Frontal cortex (tissue), 4 donors: ENCODE measurements at places on chromosomes 2 and 18.

- DNase-seq: no peak
Measured at GRCh38 chr2:179910735-179911113, 49.3 kb upstream of the ZNF385B start.

- no peak for DNase-seq
Measured at GRCh38 chr18:35618696-35619095, 37.2 kb downstream of the GALNT1 start.

DNA sequence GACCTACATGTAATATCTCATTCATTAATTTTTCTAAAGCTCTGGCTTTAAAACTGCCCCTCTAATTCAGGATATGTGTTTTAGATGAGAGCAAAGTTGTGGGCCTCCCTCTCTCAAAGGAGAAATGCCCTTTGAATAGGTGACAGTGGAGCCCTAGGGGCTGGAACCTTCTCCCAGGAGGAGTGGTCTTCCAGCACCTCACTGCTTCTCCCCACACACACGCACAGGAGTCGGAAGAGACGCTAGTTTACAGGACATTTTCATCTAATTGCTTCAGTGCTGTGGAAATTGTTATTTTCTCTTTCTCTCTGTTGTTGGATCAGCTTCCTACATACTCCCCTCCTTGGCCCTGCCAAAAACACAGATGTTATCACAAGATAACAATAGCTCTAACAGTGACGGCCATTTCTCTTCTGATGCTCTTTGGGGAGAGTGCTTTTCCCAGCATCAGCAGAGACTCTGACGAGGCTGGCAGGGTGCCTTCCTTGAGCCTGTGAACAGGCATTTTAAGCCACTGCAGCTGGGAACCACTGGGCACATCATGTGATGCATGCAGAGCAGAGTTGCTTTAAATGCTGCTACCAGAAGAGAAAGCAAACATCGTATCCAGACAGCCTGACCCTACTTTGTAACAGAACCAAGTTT lies 209.4 kb upstream of the SP5 start:
- peak; percentile 26 for DNase-seq

DNA sequence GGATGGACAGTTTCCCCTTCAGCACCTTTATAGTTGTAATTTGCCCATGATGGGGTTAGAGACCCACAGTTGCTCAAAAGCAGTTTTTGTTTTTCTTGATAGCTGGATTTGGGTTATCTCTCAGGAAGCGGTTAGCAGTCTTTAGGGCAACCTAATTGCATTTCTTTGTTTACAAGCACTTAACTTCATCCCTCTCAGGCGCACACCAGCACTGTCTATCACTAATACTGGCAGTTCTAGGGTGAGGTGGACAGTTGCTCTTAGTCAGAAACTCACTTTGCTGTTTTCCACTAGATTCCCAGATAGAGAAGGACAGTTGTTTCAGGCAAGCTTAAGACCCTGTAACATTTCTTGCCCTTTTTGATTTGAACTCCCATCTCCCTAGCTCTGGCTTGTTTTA lies 146.0 kb downstream of the AGAP1 start:
- no peak for DNase-seq

- DNase-seq: no peak
Measured at GRCh38 chr2:172281648-172282570, 145.5 kb upstream of the ITGA6 start.

GRCh38 chr2:163970058-163970813 lies 234.4 kb upstream of the FIGN start:
- no peak for DNase-seq

DNA sequence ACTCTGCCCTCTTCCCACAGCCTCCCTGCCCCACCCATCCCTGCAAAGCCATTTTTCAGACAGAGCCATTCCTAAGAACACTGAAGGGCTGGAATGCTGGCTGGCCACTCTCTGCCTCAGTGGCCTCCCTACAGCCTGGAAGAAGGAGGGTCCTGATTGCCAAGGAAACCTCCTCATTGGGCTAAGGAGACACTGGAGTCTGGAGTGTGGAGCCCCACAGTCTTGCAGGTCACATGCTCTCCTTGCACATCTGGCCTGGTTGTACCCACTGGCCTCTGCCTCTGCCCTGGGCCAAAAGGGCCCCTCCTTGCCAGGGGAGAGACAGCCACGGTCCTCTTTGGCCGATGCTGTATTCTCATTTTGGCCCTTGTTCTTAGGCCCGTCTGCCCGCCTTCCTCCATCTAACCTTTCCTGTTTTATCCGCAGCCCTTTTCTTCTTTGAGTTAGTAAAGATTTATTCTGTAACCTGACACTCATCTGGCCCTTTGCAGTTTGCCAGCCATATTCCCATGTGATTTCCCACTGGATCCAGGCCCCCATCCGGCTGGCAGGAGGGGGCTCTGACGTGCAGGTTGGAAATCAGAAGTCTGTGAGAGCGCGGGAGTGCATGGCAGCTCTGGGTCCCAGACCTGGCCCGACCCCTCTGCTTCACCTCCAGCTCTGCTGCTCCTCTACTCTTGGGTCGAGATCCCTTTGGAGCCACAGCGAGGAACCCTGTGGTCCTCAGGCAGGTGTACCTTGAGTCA lies 11.0 kb upstream of the CATIP start:
- no peak for DNase-seq

GRCh38 chr2:149679286-149679685 lies 91.7 kb upstream of the MMADHC start:
- DNase-seq: no peak

GRCh38 chr2:178871536-178871935 lies 64.3 kb upstream of the TTN start:
- DNase-seq: no peak

GRCh38 chr2:169448316-169448715 lies 31.0 kb upstream of the BBS5 start:
- DNase-seq: no peak

GRCh38 chr2:172674034-172674967 lies 61.3 kb upstream of the RAPGEF4 start:
- no peak for DNase-seq

DNA sequence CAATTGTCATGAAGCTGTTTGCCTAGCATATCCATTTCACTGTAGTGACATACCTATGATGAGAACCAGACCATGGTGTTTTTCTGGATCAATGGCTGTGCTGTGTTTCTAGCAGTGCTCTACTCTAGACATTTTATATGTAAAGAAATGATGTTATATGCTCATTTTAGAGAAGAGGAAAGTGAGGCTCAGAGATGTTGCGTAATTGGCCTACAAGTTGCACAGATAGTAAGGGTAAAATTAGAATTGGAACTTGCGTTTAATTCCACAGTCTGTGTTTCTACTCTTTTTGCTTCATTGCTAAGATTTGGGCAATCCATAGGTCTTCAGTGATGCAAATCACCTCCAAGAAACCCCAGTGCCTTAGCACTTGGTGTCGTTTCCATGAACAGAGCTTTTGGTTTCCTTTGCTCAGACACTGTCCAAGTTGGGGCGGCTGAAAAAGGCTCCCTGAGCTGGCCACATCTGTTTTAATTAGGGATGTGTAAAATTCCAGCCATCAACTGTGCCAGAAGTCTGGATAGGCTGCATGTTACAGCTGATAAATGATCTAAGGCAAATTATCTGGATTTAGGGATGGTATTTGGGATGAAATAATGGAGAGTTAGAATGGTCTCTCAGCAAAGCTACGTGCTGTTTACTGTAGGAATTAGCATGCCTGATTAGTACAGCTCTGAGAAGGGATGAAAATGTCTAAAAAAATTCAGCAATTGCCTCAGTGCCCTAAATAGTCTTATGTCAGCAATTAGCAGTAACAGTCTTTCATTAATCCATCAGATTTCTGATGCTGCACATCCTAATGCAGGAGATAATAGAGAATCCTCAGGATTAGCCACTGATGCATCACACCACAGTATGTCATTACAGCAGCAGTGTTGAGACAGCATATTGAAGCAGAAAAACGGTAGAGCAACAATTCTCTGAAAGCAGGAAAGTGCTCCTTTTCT lies 65.3 kb downstream of the PTPRM start:
- no peak for DNase-seq

DNA sequence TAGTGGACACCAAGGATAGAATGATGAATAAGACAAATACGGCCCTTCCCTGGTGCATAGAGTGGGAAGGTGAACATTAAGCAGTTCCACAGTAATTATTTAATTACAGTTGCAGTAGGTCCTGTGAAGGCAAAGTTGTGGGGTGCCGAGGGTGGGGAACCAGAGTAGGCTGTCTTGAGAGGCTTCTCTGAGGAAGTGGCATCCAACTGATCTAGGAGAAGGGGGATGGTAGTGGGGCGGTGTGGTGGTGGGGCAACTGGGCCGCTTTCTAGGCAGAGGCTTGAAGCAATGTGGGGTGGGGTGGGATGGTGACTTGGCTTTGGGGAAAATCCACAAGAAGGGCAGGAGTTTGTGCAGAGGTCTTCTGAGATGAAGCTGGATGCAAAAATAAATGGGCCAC lies 11.7 kb downstream of the ACSL3 start:
- DNase-seq: no peak

GRCh38 chr2:232126301-232127099 lies 165.0 kb downstream of the DIS3L2 start:
- DNase-seq: no peak

DNA sequence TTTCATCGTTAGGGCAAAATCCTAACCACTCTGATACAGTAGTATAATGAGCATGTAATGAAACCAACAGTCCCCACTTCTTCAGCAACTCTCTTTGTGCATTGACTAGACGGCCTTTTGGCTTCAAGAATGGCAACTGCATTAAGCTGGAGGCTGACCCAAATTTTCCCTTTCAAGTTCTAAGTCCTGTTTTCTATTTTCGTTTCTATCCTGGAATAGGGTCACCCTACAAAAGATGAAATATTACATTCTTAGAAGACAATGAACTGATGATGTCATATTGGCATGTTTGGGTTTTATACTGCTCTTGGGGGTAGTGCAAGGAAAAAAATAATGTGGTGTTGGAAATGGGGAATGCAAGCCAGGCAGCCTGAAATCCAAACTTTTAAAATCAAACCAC lies 254.4 kb downstream of the ETAA1 start:
- no peak for DNase-seq

- no peak for DNase-seq
Measured at GRCh38 chr18:49170925-49171505, 220.2 kb upstream of the SMAD7 start.

- no peak for DNase-seq
Measured at GRCh38 chr2:140108706-140109475, 1328.7 kb upstream of the NXPH2 start.

DNA sequence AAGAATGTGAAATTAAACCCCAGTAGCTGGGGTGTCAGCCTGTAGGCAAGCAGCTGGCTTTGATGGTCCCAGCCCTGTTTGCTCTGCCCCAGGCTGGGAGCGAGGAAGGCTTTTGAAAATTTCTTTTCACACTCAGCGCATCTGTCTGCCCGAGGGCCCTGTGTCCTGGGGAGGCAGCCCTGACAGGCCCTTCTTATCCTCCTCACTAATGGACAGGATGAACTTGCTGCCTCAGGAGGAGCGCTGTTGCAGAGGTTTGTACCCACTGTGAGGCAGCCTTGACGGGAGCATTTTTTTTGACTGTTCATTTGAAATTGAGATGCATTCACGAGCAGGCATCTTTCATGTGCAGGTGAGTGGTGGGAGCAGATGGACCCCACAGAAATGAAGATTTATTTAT lies 62.4 kb downstream of the SERPINB8 start:
- DNase-seq: no peak

DNA sequence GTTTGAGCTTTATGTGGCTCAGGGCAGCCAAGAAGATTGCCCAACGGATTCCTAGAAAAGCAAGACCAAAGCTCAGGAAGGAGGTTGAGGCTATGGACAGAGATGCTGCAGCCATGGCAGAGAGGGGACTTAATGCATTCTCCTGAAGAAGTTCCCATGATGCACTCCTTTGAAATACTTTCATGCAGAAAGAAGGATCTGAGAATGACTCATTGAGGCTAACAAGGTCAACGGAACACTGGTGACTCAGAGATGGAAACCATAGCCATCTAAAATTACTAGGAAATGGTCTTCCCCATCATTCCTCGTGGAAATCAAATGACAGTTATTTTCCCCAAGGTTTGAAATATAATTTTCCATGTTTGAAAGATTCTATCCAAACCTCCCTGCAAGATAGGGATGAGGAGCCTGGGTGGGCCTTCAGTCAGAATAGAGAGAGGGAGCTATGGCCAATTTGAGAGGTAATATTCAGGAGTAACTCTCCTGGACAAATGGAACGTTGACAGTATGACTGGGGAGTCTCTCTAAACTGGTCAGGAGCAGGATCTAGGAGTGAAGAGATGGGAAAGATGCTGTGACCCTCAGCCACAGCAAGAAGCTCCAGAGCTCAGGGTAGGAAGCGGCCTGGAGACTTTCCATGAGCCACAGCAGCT lies 63.0 kb downstream of the REEP1 start:
- DNase-seq: no peak
